NCI-H1105 (cell line): ENCODE measurements at places on chromosomes 7 and 10.
A peak's percentile ranks its signal among the peaks of the same experiment; 100 is the strongest.

DNA sequence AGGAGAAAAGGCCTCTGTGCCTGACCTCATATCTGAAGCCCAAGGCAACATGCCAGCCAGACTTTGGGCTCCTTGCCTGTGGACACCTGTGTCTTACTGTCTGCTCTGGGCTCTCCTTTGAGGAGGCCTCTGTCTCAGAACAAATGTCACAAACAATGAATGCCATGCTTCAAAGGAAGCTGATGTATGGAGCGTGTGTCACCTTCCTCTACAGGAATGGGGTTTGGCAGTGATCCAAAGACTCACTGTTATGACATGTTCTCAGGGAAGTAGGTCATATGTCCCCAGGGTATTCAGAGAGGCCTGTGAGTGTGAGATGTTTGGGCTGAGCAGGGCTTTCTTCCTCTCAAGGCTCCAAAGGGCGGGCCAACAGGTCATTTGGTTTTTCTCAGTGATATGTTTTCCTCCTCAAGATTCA, 38.4 kb downstream of the PTPRE start:
- DNase-seq: no peak

- no peak for DNase-seq
Observed at GRCh38 chr10:70302292-70302691, 18.5 kb upstream of the NPFFR1 start.

GRCh38 chr7:156640257-156640948, at the start of gene RNF32:
Gene RNF32, plus strand, starts transcription at chr7:156640774. Its CDS starts 3,104 bp downstream, at chr7:156643878.
- DNase-seq: peak; percentile 81

DNA sequence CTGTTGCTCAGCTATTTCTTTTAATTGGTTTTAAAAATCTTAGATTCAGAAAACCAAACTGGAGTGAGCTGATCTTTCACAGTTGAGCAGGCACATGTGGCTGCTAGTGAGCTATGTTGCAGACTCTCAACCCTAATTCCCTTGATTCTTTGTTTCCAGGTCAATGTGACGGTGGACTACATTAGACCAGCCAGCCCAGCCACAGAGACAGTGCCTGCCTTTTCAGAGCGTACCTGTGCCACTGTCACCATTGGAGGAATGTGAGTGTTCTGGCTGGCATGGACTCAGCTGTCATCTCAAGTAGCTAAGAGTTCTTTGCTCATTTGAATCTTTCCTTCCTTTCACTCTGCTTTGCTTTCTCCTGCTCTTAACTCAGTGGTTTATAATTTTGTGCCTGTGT, 187.1 kb downstream of the LRRC4 start:
- DNase-seq: no peak

GRCh38 chr7:37367010-37367409, 81.7 kb downstream of the ELMO1 start:
- DNase-seq: no peak
